ENCODE measurements at places on chromosomes 2 and 18. TPM values are rescaled to one million over a fixed set of nuclear protein-coding genes. Genes with fewer than 3 reads are reported as not detected.

DNA sequence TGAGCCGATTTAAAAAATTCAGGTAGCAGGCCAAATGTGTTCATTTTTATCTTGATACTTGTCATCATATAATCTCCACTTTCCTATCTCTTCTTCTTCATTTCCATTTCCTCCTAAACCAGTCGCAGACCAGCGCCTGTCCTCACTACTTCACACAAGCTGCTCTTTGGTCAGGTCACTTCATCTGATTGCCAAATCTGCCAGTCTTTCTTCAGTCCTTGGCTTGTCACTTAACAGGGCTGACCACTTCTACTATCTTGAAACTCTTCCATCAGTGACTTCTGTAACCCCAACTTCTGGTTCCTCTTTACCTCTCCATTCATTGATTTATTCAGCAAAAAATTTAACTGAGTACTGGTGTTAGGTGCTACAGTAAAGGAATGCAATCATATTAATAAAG lies 18.0 kb upstream of the SPRED2 start:
- H3K27me3 ChIP-seq = no peaks in the 10 kb centered on the region
- no peak overlapping the region for H3K27ac ChIP-seq
- no peak for DNase-seq
- H3K4me1 ChIP-seq = no peaks in the 10 kb centered on the region
- H3K36me3 ChIP-seq = no peaks in the 10 kb centered on the region

TMEM182 gene
- 0.33 TPM for total RNA-seq

KCNE4 gene
- total RNA-seq = 4.6 TPM

DNA sequence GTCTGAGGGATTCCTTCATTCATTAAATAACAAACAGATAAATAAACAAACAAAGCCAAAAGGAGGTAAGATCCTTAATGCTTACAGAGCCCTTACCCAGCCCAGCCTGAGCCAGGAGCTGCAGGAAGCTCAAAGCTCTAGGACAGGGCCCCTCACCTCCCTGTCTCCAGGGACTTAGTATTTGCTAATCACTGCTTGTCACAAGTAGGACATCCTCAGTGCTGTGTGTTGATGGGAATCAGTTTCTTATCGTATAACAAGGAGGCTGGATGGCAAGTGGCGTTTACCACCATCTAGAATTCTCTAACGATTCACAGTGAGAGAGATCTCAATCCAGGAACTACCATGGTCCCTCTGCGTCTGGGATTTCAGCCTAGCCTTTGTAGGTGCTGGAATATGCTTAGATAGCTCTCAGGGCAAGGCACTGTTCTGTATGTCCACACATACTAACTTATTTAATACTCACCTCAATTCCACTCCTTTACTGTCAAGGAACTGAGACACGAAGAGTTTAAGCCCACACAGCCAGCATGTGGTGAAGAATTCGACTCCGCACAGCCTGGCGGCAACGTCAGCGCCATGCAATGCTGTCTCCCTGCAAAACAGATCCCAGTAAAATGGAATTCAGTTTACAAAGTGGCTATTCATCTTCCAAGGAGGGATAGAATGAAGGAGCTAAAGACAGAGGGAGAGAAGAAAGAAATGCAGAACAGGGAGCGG lies 164.8 kb downstream of the MYCN start:
- no peak overlapping the region for H3K27ac ChIP-seq
- H3K4me1 ChIP-seq = peaks cover 8% of the 10 kb centered on the region
- no peak overlapping the region for H3K4me3 ChIP-seq
- no peaks in the 10 kb centered on the region for H3K27me3 ChIP-seq

GRCh38 chr18:9380101-9380500 lies 45.5 kb downstream of the TWSG1 start:
- DNase-seq = no peak
- H3K4me1 ChIP-seq = peaks cover 8% of the 10 kb centered on the region
- no peaks in the 10 kb centered on the region for H3K27me3 ChIP-seq
- H3K4me3 ChIP-seq = no peak overlapping the region
- H3K36me3 ChIP-seq = no peaks in the 10 kb centered on the region
- H3K27ac ChIP-seq = no peak overlapping the region

- no peaks in the 10 kb centered on the region for H3K36me3 ChIP-seq
- H3K4me1 ChIP-seq = no peaks in the 10 kb centered on the region
- DNase-seq = no peak
- no peak overlapping the region for H3K27ac ChIP-seq
- H3K27me3 ChIP-seq = no peaks in the 10 kb centered on the region
- no peak overlapping the region for H3K4me3 ChIP-seq
These were observed 25.5 kb upstream of the E2F6 start for GRCh38 chr2:11491348-11491933.

IL36G gene
- total RNA-seq = not detected

DES gene
- 12.7 TPM for total RNA-seq

DNA sequence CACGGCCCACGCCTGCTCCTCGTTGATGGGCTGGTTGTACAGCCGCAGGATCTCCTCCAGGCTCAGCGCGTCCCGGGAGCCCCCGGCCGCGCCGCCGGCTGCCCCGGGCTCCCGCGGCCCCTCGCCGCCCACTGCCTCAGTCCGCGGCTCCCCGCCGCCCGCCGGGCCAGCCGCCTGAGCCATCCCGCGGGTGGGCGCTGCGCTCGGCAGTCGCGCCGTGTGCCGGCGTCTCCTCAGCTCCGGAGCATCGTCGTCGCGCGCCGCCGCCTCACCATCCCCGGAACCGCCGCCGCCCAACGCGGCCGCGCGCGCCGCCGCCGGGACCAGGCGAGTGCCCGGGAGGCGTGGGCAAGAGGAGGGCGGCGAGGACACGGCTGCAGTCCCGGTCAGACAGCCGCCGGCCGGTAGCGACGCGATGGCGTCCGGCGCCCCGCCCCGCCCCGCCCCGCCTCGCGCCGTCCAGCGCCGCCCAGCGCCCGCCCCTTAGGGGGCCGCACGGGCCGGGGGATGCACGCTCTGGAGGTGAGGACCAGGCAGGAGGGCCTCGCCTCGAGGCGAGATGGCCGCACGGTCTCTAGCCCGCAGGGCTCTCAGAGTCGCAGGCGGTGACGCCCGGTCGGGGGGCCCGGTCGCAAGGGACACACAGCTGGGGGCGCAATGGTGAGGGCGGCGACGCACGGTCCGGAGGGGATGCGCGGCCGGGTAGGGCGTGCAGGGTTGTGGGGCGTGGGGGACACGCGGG lies at the start of gene SPIRE1:
TSS of gene SPIRE1 (minus strand) at position 424 of the 742 bp plus-strand sequence. CDS start at position 183, 241 bp downstream.
- no peaks in the 10 kb centered on the region for H3K36me3 ChIP-seq
- H3K27ac ChIP-seq = peak within 1 kb of the TSS; percentile 71
- DNase-seq = peak; percentile 79

NGEF gene
- total RNA-seq = 7.0 TPM

COL4A3 gene
- 1.6 TPM for total RNA-seq

DNA sequence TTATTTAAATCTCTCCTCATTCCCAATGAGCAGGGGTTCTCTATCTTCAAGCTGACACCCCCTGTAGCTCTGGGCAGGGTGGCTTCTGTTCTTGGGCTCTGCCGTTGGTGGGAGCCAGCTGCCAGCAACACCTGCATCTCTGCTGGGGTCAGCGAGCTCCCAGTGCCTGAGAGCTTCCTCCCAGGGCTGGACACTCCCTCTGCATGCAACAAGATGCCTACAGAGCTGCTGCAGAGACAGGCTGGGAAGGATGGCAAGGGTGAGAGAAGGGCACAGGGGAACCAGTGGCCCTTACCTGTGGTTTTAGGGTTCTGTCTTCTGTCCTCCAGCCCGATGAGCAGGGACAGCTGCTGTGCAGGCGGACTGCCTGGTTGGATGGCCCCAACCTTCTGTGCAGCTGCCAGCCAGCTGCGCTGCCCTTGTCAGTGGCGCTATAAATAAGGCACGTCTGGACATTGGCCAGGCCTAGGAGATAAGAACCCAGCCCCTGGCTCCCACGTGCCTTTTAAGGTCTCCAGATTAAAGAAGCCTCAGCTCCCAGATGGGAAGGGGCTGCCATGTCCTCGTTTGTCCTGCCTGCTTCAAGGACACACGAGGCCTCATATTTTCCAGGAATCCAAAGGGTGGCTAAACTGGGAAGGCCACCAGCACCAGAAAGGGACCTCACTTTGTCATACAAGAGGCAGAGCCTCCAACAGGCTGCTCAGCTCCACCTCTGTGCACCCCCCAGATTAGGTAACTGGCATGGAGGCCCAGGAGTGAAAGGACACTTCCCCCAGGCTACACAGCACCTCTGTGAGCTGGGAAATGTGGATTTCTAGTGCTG lies 39.5 kb upstream of the FHL2 start:
- H3K4me1 ChIP-seq = peaks cover 13% of the 10 kb centered on the region
- no peaks in the 10 kb centered on the region for H3K36me3 ChIP-seq
- no peak overlapping the region for H3K27ac ChIP-seq

DNA sequence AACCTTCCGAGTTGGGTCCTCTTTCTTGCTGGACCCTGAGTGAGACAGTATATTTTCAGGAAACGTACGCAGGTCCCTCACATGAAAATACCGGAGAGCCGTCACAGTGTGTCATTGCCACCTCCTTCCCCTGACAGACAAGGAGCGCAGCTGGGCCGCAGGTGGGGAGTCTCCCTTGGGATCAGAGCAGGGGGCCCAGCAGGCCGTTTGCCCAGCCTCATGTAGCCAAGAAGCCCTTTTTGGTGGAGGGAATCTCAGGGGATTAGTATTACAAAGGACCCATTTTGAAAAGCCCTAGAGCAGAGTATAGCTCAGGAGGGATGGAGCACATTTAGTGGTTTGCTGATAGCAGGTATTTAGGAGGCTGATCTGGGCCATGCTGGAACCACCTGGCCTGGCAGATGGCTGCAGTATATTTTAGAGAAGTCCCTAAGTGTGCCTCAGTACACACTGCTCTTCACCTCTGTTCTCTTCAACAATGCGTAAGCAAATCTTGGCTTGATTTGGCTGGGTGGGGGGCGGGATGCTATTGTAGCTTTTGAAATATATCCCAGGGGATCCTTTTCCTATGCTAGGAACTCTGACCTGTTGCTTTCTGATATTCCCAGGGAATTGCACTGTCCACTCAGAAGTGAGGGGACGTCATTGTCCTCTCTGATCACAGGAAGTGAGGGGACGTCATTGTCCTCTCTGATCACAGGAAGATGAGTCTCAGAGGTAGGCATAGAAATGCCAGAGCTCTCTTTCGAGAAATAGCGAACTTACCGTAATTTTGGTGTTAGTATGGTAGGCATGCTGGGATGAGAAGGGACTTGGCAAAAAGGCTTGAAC lies 171.9 kb downstream of the HRH4 start:
- no peak overlapping the region for H3K4me3 ChIP-seq
- no peak overlapping the region for H3K27ac ChIP-seq
- no peaks in the 10 kb centered on the region for H3K27me3 ChIP-seq
- no peak for DNase-seq
- H3K36me3 ChIP-seq = no peaks in the 10 kb centered on the region
- no peaks in the 10 kb centered on the region for H3K4me1 ChIP-seq

- no peak overlapping the region for H3K4me3 ChIP-seq
- peaks cover 42% of the 10 kb centered on the region for H3K4me1 ChIP-seq
- DNase-seq = no peak
- peaks cover 7% of the 10 kb centered on the region for H3K36me3 ChIP-seq
These were observed 83.9 kb upstream of the EML6 start for GRCh38 chr2:54639609-54640008.

PCGF1 gene
- total RNA-seq = 16.5 TPM

DNA sequence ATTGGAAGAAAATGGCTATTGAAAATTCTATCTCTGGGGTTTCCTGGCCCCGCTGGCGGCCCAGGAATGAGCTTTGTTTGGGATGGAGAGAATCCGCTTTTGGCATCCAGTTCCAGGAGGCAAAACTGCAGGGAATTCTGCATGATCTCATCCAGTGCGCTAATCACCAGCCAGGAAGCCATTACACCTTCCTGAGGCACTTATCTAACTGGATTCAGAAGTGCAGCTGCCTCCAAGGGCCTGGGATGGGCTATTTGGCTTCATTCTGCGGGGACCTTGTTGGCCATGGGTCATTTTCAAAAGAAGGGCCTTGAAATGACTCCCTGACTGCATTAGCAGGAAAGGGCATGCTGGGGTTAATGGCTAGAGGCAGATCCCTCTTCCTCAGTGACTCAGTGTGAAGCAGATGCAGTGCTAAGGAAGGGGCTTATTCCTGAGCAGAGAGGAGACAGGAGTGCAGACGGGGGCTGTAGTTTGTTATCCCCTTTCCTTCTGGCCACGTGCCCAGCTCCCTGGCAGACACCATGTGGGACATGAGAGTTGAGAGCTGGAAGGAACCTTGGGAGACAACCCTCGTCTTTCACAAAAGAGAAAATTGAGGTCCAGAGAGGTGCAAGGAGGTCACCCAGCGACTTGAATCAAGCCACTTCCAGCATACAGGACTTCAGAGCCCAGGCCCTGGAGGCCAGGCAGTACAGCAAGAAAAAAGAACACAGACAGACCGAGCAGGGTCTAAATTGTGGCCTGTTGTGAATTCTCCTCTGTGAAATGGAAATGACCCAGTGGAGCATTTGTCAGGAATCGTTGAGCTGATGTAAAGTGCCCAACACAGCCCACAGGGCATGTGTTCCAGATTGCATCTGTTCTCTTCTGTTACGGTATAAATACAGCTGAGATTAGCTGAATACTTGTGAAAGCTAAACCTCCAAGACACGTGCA lies 161.8 kb downstream of the PRKCE start:
- no peaks in the 10 kb centered on the region for H3K27me3 ChIP-seq
- no peak for DNase-seq
- H3K4me1 ChIP-seq = peaks cover 38% of the 10 kb centered on the region
- H3K27ac ChIP-seq = no peak overlapping the region
- H3K36me3 ChIP-seq = no peaks in the 10 kb centered on the region

DNA sequence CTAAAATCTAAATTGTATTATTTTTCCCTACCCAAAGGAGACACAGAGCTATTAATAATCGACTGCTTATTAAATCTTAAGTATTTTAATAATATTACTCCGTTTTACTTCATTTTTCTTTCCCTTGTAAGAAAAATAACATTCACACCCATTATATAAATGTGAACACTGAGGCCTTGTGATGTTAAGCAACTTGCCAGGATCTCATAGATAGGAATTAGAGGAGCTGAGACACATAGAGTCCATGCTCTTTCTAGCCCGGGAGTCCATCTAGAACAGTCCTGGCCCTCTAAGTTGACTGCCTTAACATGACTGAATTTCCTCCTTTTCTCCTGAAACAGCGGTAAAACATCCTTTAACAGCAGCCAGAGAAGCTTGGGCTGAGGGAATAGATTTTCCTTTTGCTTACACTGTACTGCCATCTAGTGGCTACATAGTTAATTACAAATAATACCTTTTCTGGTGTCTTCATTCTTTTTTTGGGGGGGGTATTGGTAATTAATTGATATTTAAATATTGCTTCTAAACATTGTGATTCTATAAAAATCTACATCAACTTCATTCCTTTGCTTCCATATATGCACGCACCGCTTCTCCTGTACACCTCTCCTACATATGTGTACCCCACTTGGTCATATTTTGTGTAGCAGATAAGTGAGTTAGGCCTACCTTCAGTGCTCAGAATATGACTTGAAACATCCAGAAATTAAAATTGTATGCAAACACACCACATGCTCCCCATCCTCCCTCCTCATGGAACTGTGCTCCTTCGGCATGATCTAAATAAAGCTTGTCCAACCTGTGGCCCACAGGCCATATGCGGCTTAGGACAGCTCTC lies 125.8 kb upstream of the HNMT start:
- no peaks in the 10 kb centered on the region for H3K27me3 ChIP-seq
- no peak overlapping the region for H3K27ac ChIP-seq
- no peaks in the 10 kb centered on the region for H3K4me1 ChIP-seq
- H3K4me3 ChIP-seq = no peak overlapping the region
- peak; percentile 8 for DNase-seq
- no peaks in the 10 kb centered on the region for H3K36me3 ChIP-seq
